ENCODE measurements at places on chromosomes 2 and 18.

DNA sequence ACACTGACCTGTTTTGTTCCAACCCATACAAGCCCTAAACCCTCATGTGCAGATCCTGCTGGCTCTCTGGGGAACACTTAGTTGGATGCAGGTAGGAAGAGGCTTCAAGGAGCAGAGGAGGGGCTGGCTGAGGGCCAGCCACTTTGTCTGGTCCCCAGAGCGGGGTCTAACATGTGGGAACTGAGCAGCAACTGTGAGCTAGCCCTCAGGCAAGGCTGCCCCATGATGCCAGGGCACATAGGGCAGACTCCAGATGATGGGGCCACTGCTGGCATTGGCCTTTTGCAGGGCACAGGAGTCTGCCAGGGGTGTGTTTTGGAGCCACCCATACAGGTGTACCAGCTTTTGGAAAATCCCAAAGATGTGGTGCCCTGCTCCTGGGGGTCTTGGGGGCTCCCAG lies 67.7 kb downstream of the HPCAL1 start:
- no peak for DNase-seq

DNA sequence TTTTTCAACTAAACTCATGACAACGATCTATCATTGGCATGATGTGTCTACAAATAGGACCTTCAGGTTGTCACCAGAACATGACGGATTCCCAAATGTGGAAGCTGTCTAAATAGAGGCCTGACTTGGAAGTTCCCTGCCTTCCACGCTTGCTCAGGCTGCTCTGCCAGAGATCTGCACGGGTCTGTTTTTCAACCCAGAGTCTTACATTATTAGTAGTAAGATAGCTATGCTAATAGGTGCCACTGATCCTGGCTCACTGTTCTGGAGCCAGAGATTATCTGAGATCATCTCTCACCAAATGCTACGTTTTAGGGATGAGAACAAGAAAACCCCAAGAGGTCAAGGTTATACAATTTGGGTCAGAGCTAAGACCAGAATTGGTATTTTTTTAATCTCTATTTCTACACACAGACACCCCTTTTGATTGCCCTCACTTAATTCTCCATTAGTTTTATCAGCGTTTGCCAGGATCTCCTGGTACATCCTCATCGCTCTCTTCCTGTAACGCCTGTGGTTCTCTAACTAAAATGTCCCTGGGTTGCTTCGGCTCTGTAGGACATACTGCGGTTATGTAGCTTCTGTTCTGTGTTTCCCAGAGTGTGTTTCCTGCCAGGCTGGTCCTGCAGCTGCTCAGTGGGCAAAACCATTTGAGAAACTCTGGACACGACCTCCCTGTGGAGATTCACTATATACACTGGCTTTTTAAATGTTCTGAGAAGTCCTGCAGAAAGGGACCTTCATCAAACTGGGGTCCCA lies 5.7 kb downstream of the CDC42EP3 start:
- DNase-seq, result no peak

- no peak for DNase-seq
Observed at GRCh38 chr18:56298935-56299334, 339.5 kb downstream of the TXNL1 start.

DNA sequence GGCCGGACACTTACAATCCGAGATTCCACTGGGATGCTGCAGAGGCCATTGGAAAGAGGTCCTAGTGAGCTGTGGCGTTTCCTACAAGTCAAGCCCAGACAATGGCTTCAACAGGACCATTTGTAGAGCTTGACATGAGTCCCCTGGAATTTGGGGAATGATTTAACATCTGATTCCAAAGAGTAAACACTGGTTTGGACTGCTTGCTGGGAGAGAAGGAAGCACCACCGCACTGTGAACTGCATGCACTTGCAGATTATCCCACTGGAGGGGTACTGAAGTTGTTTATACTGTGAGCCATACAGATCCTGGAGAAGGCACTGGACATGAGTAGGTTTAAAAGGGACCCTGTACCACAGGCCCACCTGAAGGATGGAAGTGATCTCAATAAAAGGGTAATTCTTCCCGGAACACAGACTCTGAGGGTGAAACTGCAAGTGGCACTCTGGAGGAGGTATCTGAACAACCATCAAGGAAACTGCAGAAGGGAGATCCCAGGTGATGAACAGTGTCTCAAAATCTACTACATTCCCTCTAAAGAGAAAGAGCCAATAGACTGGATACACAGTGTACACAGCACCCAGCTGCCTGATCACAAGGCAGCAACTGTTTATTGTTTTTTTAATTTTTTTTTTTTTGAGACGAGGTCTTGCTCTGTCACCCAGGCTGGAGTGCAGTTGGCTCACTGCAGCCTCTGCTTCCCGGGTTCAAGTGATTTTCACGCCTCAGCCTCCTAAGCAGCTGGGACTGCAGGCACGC lies 4.3 kb upstream of the RAB6C start:
- DNase-seq, result no peak

- DNase-seq, result no peak
Observed at GRCh38 chr2:37282746-37283145, 41.9 kb downstream of the PRKD3 start.

GRCh38 chr2:54962935-54963440 lies 87.3 kb downstream of the RTN4 start:
- DNase-seq, result no peak

DNA sequence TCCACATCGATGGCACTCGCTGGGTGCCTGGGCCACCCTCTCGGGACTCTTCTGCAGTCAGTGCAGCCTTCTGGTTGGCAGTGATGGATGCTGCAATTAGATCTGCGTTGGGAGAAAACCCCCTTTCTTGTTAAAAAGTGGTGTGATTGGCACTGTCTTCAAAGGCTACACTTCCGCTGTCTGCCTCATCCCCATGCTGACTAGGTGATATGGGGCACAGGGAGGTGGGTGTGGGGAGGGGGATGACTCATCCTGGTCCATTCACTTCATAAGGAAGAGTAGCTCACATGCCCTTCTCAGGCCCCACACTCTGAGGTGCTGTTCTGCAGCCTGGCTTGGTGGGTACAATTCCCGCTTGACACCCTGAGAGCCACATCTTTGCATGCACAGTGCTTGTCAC lies 77.4 kb downstream of the THNSL2 start:
- no peak for DNase-seq

DNA sequence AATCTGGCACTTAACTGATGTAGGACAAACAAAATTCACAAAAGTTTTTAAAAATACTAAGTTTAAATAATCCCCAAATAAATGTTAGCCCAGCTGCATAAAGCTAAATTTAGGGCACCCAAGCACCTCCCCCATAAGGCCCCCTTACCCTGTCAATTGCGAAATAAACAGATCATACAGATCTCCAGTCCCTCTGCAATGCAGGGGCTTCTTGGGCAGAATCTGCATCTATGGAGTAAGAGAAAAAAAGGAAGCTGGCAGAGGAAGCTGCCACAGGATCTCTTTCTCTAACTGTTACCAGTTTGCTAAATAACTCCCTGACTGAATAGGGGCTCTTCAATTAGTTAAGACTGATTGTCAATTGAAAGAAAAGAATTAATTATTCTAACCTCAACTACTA lies 117.7 kb downstream of the MEMO1 start:
- DNase-seq, result no peak

- no peak for DNase-seq
Observed at GRCh38 chr18:12422936-12423335, 15.2 kb downstream of the PRELID3A start.

- DNase-seq, result no peak
Observed at GRCh38 chr2:178521304-178522150, 41.3 kb downstream of the PLEKHA3 start.

GRCh38 chr18:13500227-13500865 lies 226.0 kb downstream of the FAM210A start:
- no peak for DNase-seq

DNA sequence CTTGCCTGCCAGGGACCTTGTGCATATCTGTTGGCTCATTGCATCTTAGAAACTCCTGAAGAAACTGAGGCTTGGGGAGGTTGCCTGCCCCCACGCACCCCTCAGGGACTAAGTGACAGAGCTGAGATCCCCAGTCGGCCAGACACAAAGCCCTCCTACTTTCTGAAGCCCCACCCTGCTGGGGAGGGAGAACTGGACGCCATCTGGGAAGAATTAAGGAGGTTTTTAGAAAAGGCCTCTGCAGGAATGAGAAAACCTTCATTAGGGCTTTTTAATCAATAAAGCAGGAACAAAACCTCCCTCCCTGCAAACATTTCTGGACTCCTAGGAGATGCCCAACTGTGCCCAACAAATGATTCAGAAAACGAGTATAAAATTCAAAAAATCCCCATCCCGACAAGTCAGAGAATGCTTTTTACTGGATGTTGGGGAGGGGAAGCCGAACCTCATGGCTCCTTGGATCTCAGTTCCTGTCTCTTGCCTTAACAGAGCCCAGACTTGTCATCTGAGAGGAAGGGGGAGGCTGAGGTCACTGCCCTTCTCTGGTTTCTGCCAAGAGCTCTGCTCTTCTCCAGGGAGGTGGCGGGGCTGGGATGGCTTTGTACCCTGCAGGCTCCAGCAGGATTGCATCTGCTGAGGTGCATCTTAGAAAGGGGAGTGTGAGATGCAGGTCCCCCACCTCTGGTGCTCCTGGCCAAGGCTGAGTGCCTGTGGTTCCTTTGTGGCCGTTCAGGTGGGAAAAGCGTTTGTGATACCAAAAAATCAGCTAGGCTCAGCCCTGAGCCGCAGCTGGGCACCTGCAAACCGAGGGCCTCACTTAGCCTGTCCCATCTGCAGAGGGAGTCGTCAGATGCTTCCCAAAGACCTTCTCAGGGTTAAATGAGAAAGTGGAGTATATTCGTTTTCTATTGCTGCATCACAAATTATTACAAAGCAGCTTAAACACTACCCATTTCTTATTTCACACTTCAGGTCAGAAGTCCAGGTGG lies 142.4 kb downstream of the ZFP36L2 start:
- no peak for DNase-seq

GRCh38 chr18:2316082-2316750 lies 255.1 kb downstream of the METTL4 start:
- no peak for DNase-seq

GRCh38 chr2:127324635-127325034 lies 30.7 kb upstream of the ERCC3 start:
- no peak for DNase-seq

DNA sequence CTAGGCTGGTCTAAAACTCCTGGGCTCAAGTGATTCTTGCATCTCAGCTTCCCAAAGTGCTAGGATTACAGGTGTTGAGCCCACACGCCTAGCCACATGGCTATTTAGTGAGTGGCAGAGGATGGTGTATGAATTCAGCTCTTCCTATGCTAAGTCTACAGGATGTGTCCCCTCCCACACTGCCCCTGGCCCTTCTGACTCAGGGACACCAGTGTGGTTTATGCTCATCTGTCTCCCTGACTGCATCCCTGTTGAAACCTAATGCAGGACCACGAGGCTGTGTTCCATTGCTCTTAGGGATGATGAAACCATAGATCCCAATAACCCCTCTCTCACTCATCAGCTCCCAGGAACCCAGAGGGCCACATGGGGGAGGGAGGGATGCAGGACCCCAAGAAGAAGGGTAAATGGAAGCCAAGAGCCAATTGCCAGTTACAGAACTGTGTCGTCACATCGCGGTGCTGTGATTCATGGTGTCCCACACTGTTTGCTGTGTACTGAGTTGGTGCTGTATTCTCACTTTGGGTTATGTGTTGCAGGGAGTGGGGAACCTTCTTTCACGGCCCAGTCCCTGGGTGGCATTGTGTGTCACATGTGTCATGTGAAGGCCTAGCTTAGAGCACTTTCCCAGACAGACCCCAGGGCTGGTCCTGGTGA lies 102.9 kb upstream of the HAAO start:
- DNase-seq, result no peak

GRCh38 chr2:158182676-158183295 lies 81.1 kb downstream of the UPP2 start:
- DNase-seq, result no peak

GRCh38 chr2:220057391-220057790 lies 430.0 kb downstream of the SLC4A3 start:
- no peak for DNase-seq

DNA sequence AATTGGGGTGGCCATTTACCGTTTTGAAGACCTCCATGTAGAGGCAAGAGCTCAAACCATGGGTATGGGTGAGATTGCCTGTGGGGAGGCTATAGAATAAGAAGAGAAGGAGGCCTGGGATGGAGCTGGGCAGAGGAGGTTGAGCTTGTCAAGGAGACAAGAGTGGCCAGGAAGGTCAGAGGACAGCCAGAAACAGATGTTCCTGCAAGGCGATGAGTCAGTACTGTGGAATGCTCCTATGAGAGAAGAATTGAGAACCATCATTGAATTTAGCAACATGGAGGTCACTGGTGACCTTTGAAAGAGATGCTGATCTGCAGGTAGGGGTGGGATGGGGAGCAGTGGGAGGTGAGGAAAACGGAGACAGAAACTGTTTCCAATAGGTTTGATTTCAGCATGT lies 3.5 kb downstream of the ACSL3 start:
- no peak for DNase-seq

DNA sequence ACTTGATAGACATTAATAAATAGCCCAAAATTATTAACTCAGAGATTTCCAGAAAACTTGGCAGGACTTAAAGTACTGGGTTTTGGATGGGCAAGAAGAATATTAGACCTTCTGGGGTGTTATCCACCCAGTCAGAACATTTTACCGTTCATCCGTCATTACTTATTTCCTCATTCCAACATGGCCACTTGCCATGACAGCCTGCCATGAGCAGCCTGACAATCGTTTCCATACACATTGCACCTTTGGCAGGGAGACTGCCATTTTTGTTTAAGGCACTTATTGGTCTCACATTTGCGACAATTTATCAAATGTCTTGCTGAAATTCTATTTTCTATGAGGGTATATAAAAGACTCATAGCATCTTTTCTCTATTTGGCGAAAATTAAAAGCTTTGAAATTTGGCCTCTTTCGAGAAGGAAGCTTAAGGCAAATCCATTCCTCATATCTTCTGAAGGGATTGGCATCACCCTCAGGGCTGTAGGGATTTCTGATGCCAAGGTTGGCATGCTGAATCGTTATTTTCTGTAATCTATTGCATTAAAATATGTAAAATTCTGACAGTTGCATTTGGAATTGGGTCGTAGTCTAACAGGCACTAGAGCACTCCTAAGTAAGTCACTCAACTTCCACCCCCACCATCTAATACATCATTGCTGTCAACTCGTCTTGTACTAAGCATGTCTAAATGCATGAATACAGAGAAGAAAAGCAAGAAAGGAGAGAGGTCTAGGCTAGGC lies 406.3 kb upstream of the PIK3C3 start:
- DNase-seq, result no peak

GRCh38 chr2:202056611-202057010 lies 16.4 kb upstream of the KIAA2012 start:
- DNase-seq, result no peak
